Motor neuron (in vitro differentiated cells): ENCODE measurements at places on chromosomes 4 and X. TPM values are rescaled to one million over a fixed set of nuclear protein-coding genes. Genes with fewer than 3 reads are reported as not detected.
A peak's percentile ranks its signal among the peaks of the same experiment; 100 is the strongest.

DNA sequence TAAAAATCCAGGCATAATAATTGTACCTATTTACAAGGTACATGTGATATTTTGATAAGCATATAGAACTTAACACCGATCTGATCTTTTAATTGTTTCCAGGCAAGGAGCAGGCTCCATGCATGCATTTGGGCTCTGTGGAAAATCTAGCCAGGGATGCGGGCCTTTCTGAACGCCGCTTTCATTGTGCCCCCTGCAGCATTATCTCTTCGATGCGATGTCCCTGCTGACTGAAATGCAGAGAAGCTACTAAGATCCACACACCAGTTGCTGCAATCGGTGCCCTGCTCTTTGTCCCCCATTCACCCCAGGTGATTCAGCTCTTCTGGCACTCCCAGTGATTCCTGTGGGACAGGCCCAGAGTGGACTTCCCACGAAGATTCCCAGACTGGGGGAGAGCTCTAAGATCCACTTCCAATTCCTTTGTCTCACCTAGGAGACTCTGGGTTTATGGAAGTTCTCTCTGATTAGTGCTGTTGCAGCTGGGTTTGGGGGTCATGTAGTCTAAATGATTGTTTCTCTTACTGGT, 254.3 kb upstream of the AGA start:
- ATAC-seq = no peak

Gene COX18
- total RNA-seq = 19.9 and 24.5 TPM in 2 replicates

GRCh38 chr4:116636917-116637316, 448.5 kb downstream of the TRAM1L1 start:
- no peak for ATAC-seq

DNA sequence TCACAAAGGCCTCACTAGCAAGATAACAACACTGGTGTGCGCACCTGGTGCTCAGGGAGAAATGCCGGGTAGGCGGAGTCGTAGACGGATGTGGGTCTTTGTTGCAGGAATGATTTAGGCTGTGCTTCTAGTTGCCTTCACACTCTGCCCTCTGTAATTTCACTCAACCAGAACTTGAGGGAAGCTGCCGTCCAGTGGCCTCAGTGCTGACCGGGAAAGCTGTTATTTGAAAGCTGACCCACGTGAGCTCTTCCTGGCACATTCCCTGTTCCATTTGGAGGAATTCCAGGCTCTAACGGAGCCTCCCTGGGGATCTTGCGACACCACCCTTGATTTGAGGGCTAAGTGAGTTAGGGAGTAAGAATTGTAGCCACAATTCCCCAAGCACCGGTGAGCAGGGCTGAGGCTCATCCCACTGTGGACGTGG, 15.9 kb downstream of the SH3TC1 start:
- ATAC-seq = peak; percentile 15

- ATAC-seq = no peak
These were observed 18.1 kb downstream of the USP38 start for GRCh38 chr4:143202824-143203223.

- peak; percentile 87 for ATAC-seq
These were observed 46.1 kb upstream of the CTSO start for GRCh38 chr4:155999725-156000124.

Gene TET2
- 55.1 and 57.0 TPM in 2 replicates for total RNA-seq

Gene DGKK
- 0.05 TPM in 1 of 2 replicates, not detected in the other for total RNA-seq

DNA sequence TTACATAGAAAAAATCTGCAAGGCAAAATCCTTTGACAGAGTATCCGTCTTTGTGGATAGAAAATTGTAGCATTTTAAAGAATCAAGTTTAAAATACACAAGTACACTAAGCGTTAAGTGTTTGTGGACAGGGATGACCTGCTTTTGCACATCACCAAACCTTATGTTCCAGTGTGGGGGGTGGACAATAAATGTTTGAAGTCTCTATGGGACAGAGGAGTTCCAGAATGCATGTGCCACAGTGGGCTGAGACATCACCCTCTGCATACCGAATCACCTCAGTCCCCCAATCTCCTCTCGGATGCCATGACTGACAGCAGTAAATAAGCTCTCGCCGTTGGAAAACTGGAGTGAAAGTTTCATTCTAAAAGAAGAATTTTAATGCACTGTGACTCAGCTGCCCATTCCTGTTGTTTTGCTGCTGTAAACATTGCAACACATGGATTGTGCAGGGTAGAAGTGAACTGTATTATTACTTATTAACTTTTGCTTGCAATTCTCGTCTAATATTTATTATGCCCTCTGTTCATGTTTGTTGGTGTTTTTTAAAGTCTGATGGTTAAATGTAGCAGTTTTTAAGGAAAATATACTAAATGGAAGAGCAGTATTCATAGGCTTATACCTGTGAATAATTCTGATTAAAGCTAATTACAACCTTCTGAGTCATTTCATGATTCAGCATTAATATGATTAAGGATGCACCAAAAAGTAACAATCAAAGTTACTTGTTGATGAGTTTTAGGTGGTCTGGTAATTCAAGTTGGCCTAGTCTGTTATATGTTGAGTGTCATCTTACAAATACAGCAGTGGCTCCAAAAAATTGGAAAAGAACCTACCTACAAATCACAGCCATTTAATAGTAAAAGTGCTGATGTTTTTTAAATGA, 24.0 kb downstream of the CDKN2AIP start:
- ATAC-seq = no peak

Gene SHISA3
- total RNA-seq = 10.2 and 10.6 TPM in 2 replicates

DNA sequence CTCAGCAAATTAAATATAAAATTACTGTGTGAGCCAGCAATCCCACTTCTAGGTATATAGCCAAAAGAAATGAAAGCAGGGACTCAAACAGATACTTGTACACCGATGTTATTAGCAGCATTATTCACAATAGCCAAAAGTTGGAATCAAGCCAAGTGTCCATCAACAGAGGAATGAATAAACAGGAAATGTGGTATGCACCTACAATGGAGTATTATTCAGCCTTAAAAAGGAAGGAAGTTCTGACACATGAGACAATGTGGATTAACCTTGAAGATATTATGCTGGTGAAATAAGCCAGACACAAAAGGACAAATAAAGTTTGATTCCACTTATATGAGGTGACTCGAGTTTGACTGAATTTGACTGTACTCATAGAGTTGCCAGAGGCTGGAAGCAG, 108.3 kb upstream of the DUSP21 start:
- no peak for ATAC-seq

GRCh38 chr4:81404294-81404693, 67.4 kb downstream of the RASGEF1B start:
- ATAC-seq = no peak

Gene EPHA5
- 3.6 and 4.0 TPM in 2 replicates for total RNA-seq

DNA sequence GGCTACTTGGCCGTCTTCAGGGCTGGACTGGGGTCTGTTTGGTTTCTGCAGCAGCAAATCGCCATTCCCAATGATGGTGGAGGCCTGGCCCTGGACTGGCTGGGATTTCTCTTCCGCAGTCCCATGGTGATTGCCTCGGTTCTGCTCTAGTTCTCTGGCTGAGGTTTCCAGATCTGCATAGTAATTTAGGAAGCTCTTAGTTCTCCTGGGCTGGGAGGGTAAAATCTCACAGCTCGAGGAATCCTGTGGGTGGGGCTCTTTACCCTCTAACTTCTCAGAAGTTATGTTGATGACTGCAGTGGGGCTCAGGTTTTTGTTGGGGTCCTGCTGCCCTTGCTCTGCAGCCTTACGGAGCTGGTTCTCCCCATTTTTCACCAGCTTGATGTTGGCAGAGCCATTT, 200.6 kb downstream of the APBB2 start:
- ATAC-seq = no peak

- ATAC-seq = no peak
These were observed 18.5 kb downstream of the CD99 start for GRCh38 chrX:2709556-2709955.

- ATAC-seq = no peak
These were observed 1673.8 kb upstream of the AGA start for GRCh38 chr4:179116011-179116410.

Gene TIGD4
- total RNA-seq = 3.2 and 3.3 TPM in 2 replicates

Gene DCAF8L2
- not detected in 2 replicates for total RNA-seq

Gene DOCK11
- 17.8 and 19.3 TPM in 2 replicates for total RNA-seq

Gene TLR3
- 6.2 and 6.8 TPM in 2 replicates for total RNA-seq

Gene BCAP31
- 126 and 137 TPM in 2 replicates for total RNA-seq

Gene SSX1
- total RNA-seq = not detected in 2 replicates

DNA sequence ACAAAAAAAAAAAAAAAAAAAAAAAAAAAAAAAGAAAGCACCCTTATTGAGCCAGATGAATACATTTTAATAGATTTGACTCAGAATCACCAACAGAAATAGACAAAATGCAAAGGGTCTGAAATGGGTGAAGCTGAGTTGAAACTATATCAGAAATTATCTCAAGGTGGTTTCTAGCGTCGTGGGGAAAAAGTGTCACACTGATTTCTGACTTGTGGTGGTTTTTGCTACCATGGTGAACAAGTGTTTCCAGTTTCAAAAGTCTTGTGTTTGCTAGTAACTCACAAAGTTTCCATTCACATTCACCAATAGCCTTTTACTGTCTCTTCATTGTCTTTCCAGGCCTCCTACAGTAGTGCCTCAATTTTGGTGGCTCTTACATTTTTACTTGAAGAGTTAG, 135.5 kb downstream of the ARHGAP24 start:
- ATAC-seq = no peak

GRCh38 chr4:105350859-105351490, 122.9 kb downstream of the PPA2 start:
- ATAC-seq = peak; percentile 44

DNA sequence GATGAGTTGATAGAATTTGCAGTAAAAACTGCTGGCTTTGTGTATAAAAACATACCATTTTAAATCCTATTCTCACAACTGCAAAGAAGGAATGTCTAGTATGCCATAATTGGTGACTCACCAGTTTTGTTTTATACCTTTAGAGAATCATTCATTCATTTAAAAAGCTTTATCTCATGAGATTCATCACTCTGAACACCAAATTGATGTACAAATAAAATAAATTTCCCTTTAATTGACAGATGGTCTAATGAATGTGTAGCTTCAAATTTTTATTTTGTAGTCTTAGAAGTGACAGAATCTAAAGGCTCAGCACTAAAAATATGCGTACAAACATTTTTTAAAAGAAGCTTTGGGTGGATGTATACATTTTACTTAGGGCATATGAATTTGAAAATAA, 492.5 kb downstream of the GALNTL6 start:
- no peak for ATAC-seq

DNA sequence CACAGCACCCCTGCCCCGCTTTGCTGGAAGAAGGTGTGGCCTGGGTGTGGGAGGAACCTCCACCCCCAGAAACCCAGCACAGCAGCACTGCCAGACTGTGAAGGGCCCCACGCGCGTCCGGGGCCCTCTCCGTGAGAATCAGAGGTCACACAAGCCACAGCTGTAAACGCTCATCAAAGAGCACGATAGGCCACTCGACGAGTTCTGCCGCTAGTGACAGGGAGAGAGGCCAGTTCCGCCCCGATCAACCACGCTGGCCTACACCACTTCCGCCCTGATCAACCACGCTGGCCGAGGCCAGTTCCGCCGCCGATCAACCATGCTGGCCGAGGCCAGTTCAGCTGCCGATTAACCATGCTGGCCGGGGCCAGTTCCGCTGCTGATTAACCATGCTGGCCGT, 25.9 kb upstream of the ADRA2C start:
- no peak for ATAC-seq

Gene CCKAR
- 0.22 TPM in 1 of 2 replicates, not detected in the other for total RNA-seq

DNA sequence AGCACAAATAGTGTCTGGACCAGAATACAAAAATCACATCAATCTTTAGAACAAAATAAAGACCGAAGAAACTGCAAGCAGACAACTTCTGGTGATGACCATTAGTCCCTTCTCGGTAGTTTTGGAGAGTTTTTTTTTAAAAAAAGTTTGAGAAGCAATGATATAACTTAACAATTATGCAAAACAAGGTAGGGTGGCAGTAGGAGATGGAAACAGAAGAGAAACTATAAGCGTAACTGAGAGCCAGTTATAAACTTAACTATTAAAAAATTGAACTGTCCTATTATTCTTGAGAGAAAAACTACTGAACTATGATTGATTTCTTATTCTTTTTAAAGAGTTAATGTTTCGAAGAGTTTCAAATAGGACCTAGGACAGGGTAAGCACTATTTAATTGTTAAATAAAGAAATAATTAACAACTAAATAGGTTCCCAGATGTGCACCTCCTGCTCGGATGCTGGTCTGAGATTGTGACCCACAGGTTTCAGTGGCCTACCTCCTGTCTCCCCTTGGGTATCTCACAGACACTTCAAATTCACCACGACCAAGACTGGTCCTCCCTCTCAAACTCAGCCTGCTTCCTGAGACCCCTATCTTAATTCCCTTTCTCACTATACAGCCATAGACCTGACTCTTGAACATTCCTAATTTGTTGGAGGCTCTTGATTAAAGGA, 81.3 kb downstream of the LEF1 start:
- no peak for ATAC-seq

- ATAC-seq = peak; percentile 87
These were observed 35.9 kb upstream of the CXCL8 start for GRCh38 chr4:73704314-73705055.

Gene TRO
- total RNA-seq = 130 and 152 TPM in 2 replicates

- ATAC-seq = no peak
These were observed 104.8 kb downstream of the ATP11C start for GRCh38 chrX:139828033-139828432.

- no peak for ATAC-seq
These were observed 6.1 kb downstream of the SLC7A11 start for GRCh38 chr4:138236037-138236436.
